ENCODE measurements at places on chromosomes 7 and 10.

DNA sequence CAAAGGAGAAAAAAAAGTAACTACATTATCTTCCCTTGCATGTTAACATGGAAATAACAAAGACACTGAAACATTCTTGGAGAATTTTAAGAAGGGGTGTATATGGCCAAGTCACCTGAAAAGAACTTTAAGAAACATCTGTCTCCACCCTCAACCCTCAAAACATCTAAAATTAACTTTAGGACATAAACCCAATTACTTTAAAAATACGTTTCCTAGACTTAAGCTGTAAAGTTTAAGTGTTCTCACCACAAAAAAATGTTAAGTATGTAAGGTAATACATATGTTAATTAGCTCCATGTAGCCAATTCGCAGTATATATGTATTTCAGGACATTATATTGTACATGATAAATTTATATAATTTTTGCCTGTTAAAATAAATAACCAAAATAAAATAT, 71.1 kb upstream of the GLCCI1 start:
- DNase-seq, result no peak

DNA sequence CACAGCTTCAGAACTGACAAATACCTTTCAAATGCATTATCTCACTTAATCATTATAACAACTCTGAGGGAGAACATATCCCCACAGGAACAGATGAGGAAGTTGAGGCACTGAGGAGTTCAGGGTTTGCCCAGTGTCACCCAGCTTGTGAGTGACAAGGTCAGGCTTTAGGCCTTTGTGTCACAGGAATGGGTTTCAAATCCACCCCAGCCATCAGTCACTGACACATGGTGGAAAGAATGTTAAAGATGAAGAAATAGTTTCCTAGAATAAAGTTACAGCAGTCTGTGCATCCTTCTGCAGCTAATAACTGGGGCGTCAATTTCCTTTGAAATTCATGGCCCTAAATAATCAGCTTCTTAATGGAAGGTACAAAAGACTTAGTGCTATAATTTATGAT, 37.8 kb downstream of the SGCE start:
- DNase-seq, result no peak

GRCh38 chr10:34223658-34224057, 591.4 kb downstream of the PARD3 start:
- no peak for DNase-seq

- no peak for DNase-seq
These were observed 29.3 kb downstream of the PIK3AP1 start for GRCh38 chr10:96690755-96691730.

- DNase-seq, result no peak
These were observed 149.8 kb downstream of the AMPH start for GRCh38 chr7:38481401-38481800.

- DNase-seq, result no peak
These were observed 7.6 kb upstream of the GRID2IP start for GRCh38 chr7:6558837-6559236.

- DNase-seq, result no peak
These were observed 99.6 kb upstream of the CCNY start for GRCh38 chr10:35236739-35237138.

DNA sequence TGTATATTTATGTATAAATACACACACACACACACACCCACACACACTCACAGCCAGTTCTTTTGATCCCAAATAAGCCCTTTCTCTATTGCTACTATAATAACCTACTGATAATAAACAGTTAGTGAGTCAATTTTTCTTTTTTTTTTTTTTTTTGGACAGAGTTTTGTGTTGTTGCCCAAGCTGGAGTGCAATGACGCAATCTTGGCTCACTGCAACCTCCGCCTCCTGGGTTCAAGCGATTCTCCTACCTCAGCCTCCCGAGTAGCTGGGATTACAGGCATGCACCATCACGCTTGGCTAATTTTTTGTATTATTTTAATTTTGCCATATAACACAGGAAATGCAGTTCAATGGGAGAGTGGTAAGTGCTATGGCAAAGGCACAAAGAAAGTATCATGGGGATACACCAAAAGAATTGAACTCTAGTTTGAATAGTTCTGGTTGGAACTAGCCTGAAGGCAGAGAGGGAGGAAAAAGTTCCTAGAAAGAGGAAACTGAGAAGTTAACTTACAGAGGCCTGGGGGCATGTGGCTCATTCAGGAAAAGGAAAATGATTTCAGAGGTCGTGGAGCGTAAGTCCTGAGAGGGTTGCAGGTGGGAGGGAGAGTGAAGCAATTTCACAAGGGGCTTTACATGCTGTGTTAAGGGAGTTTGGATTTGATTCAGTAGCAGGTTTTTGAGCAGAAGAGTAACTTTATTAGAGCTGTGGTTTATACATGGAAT, 44.4 kb upstream of the JCAD start:
- DNase-seq, result no peak

DNA sequence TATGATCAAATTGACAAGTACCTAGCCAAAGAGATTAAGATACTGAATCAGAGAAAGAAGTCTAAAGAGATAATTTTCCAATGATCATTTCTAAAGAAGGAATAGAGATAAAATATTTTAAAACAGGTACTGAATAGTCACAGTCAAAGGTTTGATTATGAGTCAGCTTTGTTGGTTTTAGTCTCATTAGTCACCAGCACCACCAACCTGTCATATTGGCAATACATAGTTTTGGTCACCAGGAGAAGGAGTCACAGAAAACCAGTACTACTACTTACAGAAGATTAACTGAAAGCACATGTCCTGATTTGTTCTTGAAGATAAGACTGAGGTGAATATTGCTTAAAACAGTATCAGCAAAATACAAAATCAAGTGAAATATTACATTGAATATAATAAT, 34.6 kb downstream of the ZEB1 start:
- DNase-seq, result no peak

DNA sequence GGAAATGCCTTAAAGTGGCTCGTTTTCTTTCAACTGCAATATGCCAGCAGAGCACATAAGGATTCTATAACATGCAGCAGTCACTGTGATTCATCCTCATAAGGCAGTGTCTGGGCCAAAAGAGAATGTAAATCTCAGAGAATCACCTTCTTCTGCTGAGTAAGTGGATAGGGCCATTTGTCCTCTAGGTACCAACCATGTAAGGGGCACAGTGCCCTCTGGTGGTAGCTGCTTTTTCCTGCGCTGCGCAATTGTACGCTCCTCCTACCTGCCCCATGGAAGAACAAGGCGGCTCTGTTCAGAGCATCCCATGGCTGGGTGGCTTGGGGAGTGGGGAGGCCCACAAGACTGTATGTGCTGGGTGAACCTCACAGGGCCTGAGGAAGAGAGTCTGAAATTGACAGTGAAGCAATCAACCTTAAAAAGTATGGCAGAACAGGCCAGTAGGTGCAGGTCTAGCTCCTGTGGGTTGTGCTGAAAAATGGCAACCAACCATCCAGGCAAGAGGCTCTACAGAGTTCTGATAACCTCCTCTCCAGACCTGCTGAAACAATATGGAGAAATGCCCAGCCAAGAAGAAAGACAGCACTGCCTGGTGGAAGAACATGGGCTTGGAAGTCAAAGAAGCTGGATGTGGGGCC, 78.6 kb upstream of the C10orf90 start:
- DNase-seq, result no peak

DNA sequence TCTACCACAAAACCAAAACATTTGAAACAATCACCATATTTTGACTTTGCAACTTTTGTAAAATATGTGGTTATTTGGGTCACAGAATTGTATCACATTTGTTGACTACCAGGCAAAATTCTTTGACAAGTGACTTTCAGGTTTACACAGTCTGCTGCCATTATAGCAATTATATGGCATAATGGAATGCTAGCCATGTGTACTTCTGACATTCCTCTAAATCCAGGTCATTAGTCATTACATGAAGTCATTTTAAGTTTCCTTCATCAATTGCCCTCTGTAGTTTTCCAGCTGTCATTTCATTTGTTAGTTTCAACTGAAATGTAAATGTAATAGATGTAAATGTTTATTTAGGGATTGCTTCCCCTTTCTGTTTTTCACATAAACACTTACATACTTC, 137.5 kb downstream of the IMMP2L start:
- DNase-seq, result no peak

DNA sequence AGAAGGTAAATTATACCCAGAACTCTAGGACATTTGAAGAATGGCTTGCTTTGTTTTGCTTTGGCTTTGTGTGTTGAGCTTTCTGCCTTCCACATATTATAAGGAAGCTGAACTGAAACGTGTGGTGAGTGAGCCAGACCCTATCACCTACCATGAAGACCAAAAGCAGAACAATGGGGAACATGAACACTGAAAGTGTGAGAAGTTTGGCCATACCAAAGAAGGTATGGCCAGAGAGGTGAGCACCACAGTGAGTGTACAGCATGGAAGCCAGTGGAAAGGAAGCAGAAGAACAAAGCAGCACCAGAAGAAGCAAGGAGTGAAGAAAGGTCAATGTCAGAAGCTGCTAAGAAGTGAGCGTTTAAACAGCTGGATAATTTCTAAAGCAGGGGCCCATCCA, 59.7 kb upstream of the CCDC71L start:
- DNase-seq, result no peak
